ENCODE measurements at places on chromosomes 5 and 9.

DNA sequence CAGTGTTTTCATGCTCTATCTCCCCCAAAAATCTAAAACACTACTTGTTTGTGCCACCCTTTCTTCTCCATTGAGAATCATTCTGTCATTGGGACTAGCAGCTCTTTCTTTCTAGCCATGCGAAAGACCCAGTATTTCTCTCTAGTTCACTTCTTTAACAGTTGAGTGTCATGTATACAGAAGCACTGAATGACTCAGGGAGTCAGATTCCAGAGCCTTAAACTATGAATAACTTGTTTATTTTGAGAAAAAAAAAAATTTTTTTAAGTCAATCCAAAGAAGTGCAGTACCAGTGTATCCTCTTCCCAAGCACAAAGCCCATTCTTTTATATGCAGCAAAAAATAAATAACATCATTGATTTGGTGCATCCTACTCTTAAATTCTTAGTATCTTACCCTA lies 415.4 kb upstream of the GRAMD2B start:
- DNase-seq = no peak

GRCh38 chr5:157050050-157050449 lies 8.9 kb downstream of the HAVCR1 start:
- DNase-seq = no peak

- no peak for DNase-seq
These were observed 98.3 kb upstream of the FBN2 start for GRCh38 chr5:128636361-128636760.

- no peak for DNase-seq
These were observed 185.9 kb downstream of the DAB2IP start for GRCh38 chr9:121837113-121837961.

- DNase-seq = no peak
These were observed 153.8 kb downstream of the GOLPH3 start for GRCh38 chr5:32020271-32020670.

- no peak for DNase-seq
These were observed 1.2 kb downstream of the ZNF608 start for GRCh38 chr5:124745007-124745927.

DNA sequence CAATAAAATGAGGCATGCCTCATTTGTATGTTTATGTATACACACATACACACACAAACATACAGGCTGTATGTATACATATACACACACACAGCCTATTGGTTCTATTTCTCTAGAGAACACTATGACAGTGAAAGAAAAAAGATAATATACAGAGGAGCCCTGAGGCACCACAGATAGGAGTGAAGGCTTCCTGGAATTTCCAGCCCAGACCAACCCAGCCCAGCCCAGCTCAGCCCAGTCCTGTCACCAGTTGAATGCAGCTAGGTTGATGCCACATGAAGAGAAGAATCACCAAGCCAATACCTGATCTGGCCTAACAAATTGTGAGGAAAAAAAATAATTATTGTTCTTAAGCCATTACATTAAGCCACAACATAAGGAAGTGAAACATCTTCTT lies 126.9 kb upstream of the PDE4D start:
- DNase-seq = no peak

- DNase-seq = no peak
These were observed 45.2 kb downstream of the RNF180 start for GRCh38 chr5:64210866-64211265.

DNA sequence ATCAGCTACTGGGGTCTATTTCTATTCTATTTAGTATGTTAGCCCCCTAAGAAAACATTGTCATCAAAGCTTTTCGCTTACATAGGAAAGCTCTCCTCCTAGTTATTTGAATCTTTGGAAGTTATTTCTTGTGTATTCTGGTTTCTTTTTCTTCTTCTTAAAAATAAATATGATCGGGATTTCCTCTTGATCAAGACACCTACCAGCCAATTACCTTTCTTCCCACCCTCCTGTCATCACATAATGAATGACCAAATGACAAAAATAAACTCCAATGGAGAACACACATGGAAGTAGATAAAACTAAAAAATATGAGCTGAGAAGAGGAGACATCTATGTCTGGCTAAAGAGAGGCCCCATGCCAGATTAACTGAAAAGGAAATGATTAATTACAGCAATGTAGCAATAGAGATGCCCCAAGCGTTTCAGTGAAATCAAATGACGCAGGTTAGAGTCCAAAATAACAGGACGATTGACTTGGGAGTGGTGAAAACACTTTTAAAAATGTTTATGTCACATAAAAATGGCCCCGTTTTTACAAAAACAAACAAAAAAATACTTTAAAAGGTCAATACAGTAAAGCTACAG lies 59.5 kb upstream of the PCSK1 start:
- no peak for DNase-seq
